Endothelial cell (in vitro differentiated cells): ENCODE measurements at places on chromosomes 3 and 15.

- no peaks in the 10 kb centered on the region for H3K36me3 ChIP-seq
- H3K27me3 ChIP-seq: no peaks in the 10 kb centered on the region
- H3K27ac ChIP-seq: no peak overlapping the region
Observed at GRCh38 chr15:71291723-71292122, 176.5 kb downstream of the THSD4 start.

- H3K27me3 ChIP-seq: peaks cover 2% of the 10 kb centered on the region
- H3K4me1 ChIP-seq: peaks cover 5% of the 10 kb centered on the region
- H3K36me3 ChIP-seq: peaks cover 16% of the 10 kb centered on the region
- DNase-seq: no peak
Observed at GRCh38 chr3:134350861-134351311, 23.4 kb downstream of the AMOTL2 start.

DNA sequence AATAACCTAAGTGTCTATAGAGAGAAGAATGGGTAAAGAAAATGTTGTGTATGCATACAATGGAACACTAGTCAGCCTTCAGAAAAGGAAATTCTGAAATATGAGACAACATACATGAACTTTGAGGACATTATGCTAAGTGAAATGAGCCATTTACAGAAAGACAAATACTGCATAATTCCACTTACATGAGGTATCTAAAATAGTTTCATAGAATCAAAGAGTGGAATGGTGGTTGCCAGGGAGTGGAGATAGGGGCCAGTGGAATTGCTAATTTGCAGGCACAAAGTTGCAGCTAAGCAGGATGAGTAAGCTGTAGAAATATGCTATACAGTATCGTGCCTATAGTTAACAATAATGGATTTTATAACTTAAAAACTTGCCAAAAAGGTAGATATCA is 779.6 kb upstream of the ARPP21 start:
- no peak for DNase-seq
- no peak overlapping the region for H3K4me3 ChIP-seq
- no peaks in the 10 kb centered on the region for H3K27me3 ChIP-seq
- H3K4me1 ChIP-seq: peaks cover 13% of the 10 kb centered on the region
- no peaks in the 10 kb centered on the region for H3K36me3 ChIP-seq
- no peak overlapping the region for H3K27ac ChIP-seq

DNA sequence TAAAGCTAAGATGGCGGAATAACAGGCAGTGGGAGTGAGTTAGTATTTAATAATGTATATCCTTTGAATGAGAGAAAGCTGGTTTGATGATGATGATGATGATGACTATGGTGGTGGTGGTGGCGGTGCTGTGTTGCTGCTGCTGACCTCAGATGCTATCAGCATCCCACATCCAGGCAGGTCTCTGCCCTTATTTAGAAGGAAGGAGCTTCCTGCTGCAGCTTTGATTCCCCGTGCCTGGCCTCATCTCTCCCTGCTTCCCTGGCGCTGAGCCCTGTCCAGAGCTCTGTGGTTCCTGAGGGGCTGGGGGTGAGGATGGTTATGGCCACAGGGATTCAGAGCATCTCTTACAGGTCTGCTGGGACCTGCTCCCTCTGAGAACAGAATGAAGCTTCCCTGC is 73.1 kb downstream of the RAB11A start:
- no peaks in the 10 kb centered on the region for H3K4me1 ChIP-seq
- H3K36me3 ChIP-seq: no peaks in the 10 kb centered on the region
- H3K27ac ChIP-seq: no peak overlapping the region
- no peak for DNase-seq
- peaks cover 3% of the 10 kb centered on the region for H3K27me3 ChIP-seq

- peaks cover 10% of the 10 kb centered on the region for H3K27me3 ChIP-seq
- H3K27ac ChIP-seq: no peak overlapping the region
- H3K36me3 ChIP-seq: peaks cover 3% of the 10 kb centered on the region
- no peak overlapping the region for H3K4me3 ChIP-seq
- DNase-seq: peak; percentile 46
Observed at GRCh38 chr15:75785771-75786574, 57.3 kb upstream of the UBE2Q2 start.

- no peaks in the 10 kb centered on the region for H3K4me1 ChIP-seq
- no peak overlapping the region for H3K27ac ChIP-seq
- DNase-seq: no peak
- H3K27me3 ChIP-seq: no peaks in the 10 kb centered on the region
- no peaks in the 10 kb centered on the region for H3K36me3 ChIP-seq
Observed at GRCh38 chr15:69953051-69953450, 144.7 kb downstream of the TLE3 start.
